ENCODE measurements at places on chromosomes 7 and 10. TPM values are rescaled to one million over a fixed set of nuclear protein-coding genes. Genes with fewer than 3 reads are reported as not detected.

Gene ITPRID1
- total RNA-seq: not detected

Gene ATP5MK
- total RNA-seq: 1,234 TPM

Gene MEST
- 4.2 TPM for total RNA-seq

Gene KLF14
- total RNA-seq: 0.07 TPM

Gene SPDYE11
- not detected for total RNA-seq

Gene ZNF33B
- 14.3 TPM for total RNA-seq

Gene FASTK
- 79.4 TPM for total RNA-seq

Gene CCL26
- not detected for total RNA-seq

Gene HNRNPH3
- total RNA-seq: 133 TPM

Gene MUC3A
- total RNA-seq: 0.57 TPM

Gene TUBAL3
- 0.12 TPM for total RNA-seq

Gene SPDYE2B
- total RNA-seq: not detected

Gene IGFBP3
- total RNA-seq: 46.0 TPM

Gene RET
- total RNA-seq: 8.4 TPM

Gene CAMK2G
- total RNA-seq: 11.9 TPM

Gene NEUROG3
- total RNA-seq: not detected

Gene AGR2
- not detected for total RNA-seq

Gene CLCN1
- total RNA-seq: not detected

Gene RGR
- total RNA-seq: 0.79 TPM

Gene CCZ1
- total RNA-seq: 43.2 TPM

Gene MMRN2
- total RNA-seq: 31.3 TPM

Gene ZNF239
- 2.2 TPM for total RNA-seq

Gene CYP2E1
- total RNA-seq: 0.69 TPM

Gene NPSR1
- total RNA-seq: not detected

Gene IL15RA
- 7.0 TPM for total RNA-seq

Gene ITGB8
- 4.8 TPM for total RNA-seq

Gene DENND2A
- 14.4 TPM for total RNA-seq

Gene TUBB8
- not detected for total RNA-seq

Gene FAM237B
- not detected for total RNA-seq

Gene SCART1
- total RNA-seq: 0.45 TPM

Gene SKIDA1
- 3.6 TPM for total RNA-seq

Gene CTNNA3
- total RNA-seq: 130 TPM

Gene TACR2
- total RNA-seq: not detected

Gene PTN
- total RNA-seq: 14.3 TPM

Gene CYP26C1
- total RNA-seq: not detected

Gene TFPI2
- 1.4 TPM for total RNA-seq

Gene RASA4B
- total RNA-seq: 7.5 TPM

Gene CRYGN
- not detected for total RNA-seq

Gene RBP3
- total RNA-seq: not detected

Gene ASIC3
- total RNA-seq: 8.6 TPM

Gene NRP1
- 175 TPM for total RNA-seq

Gene NEUROD6
- total RNA-seq: not detected

Gene ATP5F1C
- total RNA-seq: 777 TPM

Gene GSDME
- 5.3 TPM for total RNA-seq
